Smooth muscle cell of the pulmonary artery (primary cell): ENCODE measurements at places on chromosomes 5 and 9. TPM values are rescaled to one million over a fixed set of nuclear protein-coding genes. Genes with fewer than 3 reads are reported as not detected.

The PTGDS gene
- total RNA-seq: 11.1 and 66.1 TPM in 2 replicates

The GRIN1 gene
- 0.10 TPM in 1 of 2 replicates, not detected in the other for total RNA-seq

The NPR3 gene
- total RNA-seq: 37.5 and 43.4 TPM in 2 replicates

The HNRNPA0 gene
- 11.0 and 11.7 TPM in 2 replicates for total RNA-seq

The FBXO4 gene
- total RNA-seq: 7.4 and 7.9 TPM in 2 replicates

The CDO1 gene
- 10.9 and 12.5 TPM in 2 replicates for total RNA-seq

The NIPAL4 gene
- total RNA-seq: 0.07 TPM in 2 replicates
